Upper lobe of left lung (tissue), 6 donors: ENCODE measurements at places on chromosomes 12 and 14. TPM values are rescaled to one million over a fixed set of nuclear protein-coding genes. Genes with fewer than 3 reads are reported as not detected.

- H3K27ac ChIP-seq: no peak overlapping the region
- DNase-seq: no peak
- no peaks in the 10 kb centered on the region for H3K36me3 ChIP-seq
These were observed 14.1 kb downstream of the KRAS start for GRCh38 chr12:25236626-25237025.

GRCh38 chr14:50823762-50824636 lies 7.0 kb downstream of the NIN start:
- peaks cover 43% of the 10 kb centered on the region for H3K4me1 ChIP-seq
- DNase-seq: no peak
- H3K36me3 ChIP-seq: no peaks in the 10 kb centered on the region

- no peak overlapping the region for H3K4me3 ChIP-seq
- peaks cover 90% of the 10 kb centered on the region for H3K36me3 ChIP-seq
- no peak overlapping the region for H3K27ac ChIP-seq
- H3K27me3 ChIP-seq: no peaks in the 10 kb centered on the region
These were observed 17.5 kb downstream of the ANAPC5 start for GRCh38 chr12:121334513-121335343.

GRCh38 chr14:23727566-23728335 lies 91.6 kb downstream of the DHRS2 start:
- H3K4me3 ChIP-seq: no peak overlapping the region
- H3K27ac ChIP-seq: no peak overlapping the region
- H3K27me3 ChIP-seq: no peaks in the 10 kb centered on the region
- H3K4me1 ChIP-seq: no peaks in the 10 kb centered on the region

AMDHD1 gene
- total RNA-seq: 1.9 TPM

DNA sequence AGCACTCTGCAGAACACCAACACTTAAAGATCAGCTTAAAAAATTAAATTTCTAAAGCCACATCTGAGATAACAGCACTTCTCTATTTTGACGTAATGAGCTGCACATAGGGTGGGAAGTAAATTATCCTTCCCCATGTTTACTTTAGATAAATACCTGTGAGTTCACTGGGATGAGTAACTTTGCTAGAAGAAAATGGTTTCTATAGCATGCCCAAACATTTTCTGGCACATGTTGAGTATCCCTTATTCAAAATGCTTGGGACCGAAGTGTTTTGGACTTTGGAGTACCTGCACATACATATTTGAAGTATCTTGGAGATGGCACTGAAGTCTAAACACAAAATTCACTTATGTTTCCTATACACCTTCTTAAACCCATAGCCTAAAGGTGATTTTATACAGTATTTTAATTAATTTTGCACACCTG lies 6.6 kb downstream of the SLC38A2 start:
- no peaks in the 10 kb centered on the region for H3K27me3 ChIP-seq
- H3K36me3 ChIP-seq: peaks cover 100% of the 10 kb centered on the region
- H3K4me3 ChIP-seq: peak overlapping the region; percentile 7
- H3K4me1 ChIP-seq: peaks cover 67% of the 10 kb centered on the region
- DNase-seq: no peak

- H3K27me3 ChIP-seq: no peaks in the 10 kb centered on the region
- H3K4me1 ChIP-seq: no peaks in the 10 kb centered on the region
- no peak overlapping the region for H3K4me3 ChIP-seq
- H3K27ac ChIP-seq: no peak overlapping the region
- no peaks in the 10 kb centered on the region for H3K36me3 ChIP-seq
These were observed 229.8 kb upstream of the LRIG3 start for GRCh38 chr12:59149995-59150642.

- H3K4me1 ChIP-seq: peaks cover 22% of the 10 kb centered on the region
- H3K27me3 ChIP-seq: no peaks in the 10 kb centered on the region
- H3K27ac ChIP-seq: peak overlapping the region; percentile 20
- no peaks in the 10 kb centered on the region for H3K36me3 ChIP-seq
- no peak overlapping the region for H3K4me3 ChIP-seq
- no peak for DNase-seq
These were observed 85.2 kb downstream of the CAND1 start for GRCh38 chr12:67354322-67354721.

DNA sequence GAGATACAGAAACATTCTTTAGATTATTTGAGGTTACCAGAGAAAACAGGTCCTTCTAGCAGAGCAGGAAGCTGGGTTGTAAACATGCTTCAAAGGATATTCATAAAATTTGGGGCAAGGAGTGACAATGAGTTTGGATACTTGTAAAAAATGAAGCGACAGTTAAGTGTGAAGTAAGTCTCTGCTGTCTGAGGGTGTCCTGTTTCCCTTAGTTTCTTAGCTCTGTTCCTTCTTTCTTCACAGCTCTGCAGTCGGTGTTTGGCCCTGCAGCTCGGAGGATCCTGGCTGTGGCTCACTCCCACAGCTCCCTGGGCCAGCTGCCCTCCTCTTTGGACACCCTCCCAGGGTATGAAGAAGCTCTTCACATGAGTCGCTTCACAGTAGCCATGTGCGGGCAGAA lies 10.8 kb downstream of the TMEM52B start:
- H3K27me3 ChIP-seq: no peaks in the 10 kb centered on the region
- H3K36me3 ChIP-seq: no peaks in the 10 kb centered on the region
- H3K27ac ChIP-seq: no peak overlapping the region
- H3K4me3 ChIP-seq: no peak overlapping the region
- no peak for DNase-seq

GRCh38 chr12:116245189-116245588 lies 32.3 kb downstream of the MED13L start:
- DNase-seq: no peak
- no peak overlapping the region for H3K4me3 ChIP-seq
- no peak overlapping the region for H3K27ac ChIP-seq
- peaks cover 55% of the 10 kb centered on the region for H3K4me1 ChIP-seq

DNA sequence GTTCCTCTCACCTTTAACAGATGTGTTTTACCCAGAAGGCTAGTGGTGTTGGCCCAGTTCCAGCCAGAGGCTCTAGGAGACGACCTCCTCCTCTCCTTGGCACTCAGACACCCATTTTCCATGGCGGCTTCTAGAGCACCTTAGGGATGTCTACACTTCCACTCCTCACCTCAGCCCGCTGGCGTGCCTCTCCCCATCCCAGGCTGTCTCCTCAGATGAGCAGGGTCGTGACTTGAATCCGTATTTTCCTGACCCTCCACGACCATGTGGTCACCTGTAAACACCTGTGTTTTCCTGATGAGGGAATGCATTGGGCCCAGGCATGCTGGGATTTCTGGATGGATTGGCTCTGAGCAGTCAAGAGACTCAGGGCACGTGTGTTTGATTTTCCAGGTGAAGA lies 21.8 kb upstream of the RIN3 start:
- H3K27me3 ChIP-seq: no peaks in the 10 kb centered on the region
- DNase-seq: no peak
